Brain microvascular endothelial cell (primary cell): ENCODE measurements at places on chromosomes 3 and 15.

GRCh38 chr3:75294124-75294523 is 370.0 kb upstream of the FRG2C start:
- peak; percentile 43 for DNase-seq

GRCh38 chr3:30124435-30125370 is 481.7 kb upstream of the TGFBR2 start:
- peak; percentile 18 for DNase-seq

GRCh38 chr3:151555523-151555922 is 94.7 kb upstream of the IGSF10 start:
- no peak for DNase-seq

DNA sequence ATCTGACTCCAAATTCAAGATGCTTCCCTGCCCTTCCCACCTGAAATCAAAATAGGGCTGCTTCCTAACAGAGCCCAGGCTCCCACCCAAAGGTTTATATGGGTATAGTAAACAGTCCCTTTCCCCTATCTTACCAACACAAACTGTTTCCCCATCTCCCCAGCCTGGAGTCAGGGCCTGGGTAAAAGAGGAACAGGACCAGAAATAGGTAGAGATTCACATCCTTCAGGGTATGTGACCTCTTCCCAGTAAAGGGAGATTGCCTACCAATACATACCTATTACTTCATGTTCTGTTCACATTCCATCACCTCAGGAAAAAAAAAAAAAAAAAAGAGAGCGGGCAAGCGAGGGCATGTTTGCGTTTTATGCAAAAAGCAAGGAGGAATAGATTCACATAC is 9.7 kb upstream of the SHF start:
- no peak for DNase-seq

DNA sequence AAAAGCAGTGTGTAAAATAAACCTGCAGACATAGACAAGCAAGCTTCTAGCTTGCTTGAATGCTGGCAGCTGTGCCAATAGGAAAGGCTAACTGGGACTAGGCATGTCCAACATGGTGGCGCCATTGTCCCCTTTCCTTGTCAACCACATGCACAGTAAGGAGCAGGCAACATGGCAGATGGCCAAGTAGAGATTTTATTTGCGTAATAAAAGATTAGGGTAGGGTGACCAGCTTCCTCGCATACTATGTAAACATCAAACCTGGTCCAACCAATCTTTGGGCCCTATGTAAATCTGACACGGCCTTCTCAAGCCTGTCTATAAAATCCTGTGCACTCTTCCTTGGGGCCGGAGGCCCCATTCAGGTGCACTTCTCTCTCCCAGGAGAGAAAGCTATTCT is 575.4 kb upstream of the GOLIM4 start:
- no peak for DNase-seq

- peak; percentile 72 for DNase-seq
Measured at GRCh38 chr3:98602078-98602678, 8.8 kb upstream of the CPOX start.

DNA sequence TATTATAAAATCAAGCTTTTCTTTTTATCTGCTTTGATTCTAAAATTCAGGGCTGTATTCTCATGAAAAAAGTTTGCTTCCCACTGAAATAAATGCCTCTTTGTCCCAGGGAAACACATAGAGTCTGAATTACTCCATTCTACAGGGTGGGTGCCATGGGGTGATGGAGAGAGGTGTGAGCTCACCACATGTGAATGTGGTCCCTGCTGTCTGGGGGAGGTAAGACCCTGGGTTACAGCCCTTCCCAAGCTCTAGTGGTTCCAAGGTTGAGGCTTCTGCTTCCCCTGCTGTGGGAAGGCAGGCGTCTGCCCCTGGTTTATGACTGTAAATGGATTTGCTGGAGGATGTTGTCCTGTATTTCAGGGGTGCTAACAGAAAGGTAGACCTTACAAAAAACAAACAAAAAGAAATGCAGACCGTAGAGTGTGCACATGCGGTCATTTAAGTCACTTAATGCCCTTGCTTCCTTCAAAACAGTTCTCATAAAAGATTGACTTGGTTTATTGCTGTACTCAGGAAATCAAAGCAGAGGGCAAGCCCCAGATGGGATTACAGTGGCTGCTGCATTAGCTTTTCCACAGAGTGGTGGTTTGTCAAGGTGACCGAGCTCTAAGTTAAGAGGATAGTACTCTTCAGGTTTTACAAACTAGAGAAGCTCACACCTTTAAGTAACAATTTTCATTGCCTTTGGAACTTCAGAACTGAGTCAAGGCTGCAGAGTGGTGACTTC is 49.2 kb downstream of the CTDSPL start:
- DNase-seq: no peak

GRCh38 chr3:31906182-31906581 is 74.9 kb downstream of the OSBPL10 start:
- no peak for DNase-seq

GRCh38 chr3:176663837-176664831 is 533.1 kb downstream of the TBL1XR1 start:
- DNase-seq: peak; percentile 29

- DNase-seq: no peak
Measured at GRCh38 chr3:190360228-190360627, 27.7 kb upstream of the CLDN16 start.

DNA sequence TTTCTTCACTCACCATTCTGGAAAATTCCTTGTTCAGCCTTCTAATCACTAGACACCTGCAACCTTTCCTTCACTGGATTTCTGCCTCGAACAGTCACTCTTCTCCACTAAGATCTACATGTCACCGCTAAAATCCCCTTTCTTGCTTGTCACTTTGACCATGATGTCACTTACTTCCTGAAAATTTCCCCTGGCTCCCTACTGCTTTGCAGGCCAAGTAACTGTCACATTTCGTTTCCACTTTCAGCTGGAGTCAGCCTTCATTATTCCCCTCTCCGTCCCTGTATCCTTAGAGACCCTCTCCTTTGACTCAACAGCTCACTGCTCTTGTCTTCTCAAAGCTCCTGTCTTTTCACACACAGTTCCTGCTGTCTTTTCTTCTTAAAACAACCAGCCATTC is 15.9 kb downstream of the CHL1 start:
- no peak for DNase-seq
